ENCODE measurements at places on chromosomes 6 and 20.

GRCh38 chr20:39264506-39265172, 302.5 kb downstream of the DHX35 start:
- DNase-seq = peak; percentile 70

GRCh38 chr6:142942238-142942637, 2.7 kb downstream of the HIVEP2 start:
- DNase-seq = no peak

- DNase-seq = no peak
These were observed 23.6 kb downstream of the TBC1D7 start for GRCh38 chr6:13304580-13305260.

DNA sequence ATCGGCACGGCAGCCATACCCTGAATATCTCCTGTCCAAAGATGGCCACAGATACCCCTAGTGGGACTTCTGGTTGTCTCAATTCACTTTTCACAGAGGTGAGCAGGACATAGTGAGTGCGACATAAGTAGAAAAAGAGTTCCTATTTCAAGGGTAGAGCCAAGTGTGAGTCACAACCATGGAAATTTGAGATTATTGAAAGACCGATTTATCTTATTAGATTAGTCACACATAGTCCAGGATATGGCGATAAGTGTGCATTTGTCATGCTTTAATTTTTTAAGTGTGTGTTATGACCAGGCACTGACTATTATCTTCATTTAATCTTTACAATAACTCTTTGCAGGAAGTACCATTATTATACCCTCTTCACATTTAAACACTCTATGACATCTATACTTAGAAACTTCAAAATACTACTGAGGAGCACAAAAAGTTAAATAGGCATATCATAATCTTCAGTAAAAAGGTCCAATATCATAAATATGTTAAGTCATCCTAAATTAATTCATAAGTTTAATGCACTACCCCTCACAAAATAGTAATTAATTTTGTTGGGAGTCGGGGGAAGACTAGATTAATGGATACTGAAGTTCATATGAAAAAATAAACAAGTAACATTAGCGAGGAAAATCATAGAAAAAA, 13.4 kb upstream of the TNFAIP3 start:
- DNase-seq = no peak

DNA sequence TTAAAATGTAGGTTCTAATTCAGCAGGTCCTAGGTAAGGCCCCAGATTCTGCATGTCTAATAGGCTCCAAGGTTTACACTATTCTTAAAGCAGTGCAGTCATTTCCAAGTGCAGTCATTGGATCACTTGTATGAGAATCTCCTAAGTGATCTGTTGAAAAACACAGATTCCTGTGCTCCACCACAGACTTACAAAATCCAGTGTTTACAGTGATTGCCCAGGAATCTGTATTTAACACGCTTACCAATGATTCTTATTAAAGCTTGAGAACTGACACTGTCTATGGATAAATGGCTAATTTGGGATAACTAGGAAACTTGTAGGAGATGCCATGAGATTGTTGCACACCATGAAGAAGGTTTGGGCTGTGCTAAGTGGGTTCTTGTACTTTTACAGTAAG, 104.6 kb upstream of the PLEKHG1 start:
- DNase-seq = no peak

GRCh38 chr20:31691646-31692275, 30.9 kb downstream of the BCL2L1 start:
- DNase-seq = no peak

DNA sequence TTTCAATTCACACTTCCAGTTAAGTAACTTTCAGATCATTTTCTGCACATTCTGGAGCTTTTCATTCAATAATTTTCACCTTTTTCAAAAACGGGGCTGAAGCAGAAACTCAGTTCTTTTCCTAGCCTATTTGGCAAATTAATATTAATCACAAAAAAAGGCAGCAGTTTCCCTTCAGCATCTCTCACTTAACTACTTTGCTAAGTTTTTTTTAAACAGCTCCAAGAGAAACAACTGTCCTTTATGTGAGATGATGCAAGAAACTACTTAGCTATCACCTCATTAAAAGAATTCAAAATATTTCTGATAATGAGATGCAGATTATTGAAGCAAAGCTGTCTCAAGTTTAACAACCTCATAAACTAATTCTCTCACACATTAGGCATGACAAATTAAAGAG, 11.8 kb downstream of the CASS4 start:
- no peak for DNase-seq

GRCh38 chr6:132907231-132907630, 92.9 kb downstream of the RPS12 start:
- DNase-seq = no peak

GRCh38 chr6:15539722-15540270, 123.0 kb downstream of the DTNBP1 start:
- DNase-seq = no peak

GRCh38 chr20:1663917-1664316, 6.3 kb upstream of the SIRPG start:
- DNase-seq = no peak

DNA sequence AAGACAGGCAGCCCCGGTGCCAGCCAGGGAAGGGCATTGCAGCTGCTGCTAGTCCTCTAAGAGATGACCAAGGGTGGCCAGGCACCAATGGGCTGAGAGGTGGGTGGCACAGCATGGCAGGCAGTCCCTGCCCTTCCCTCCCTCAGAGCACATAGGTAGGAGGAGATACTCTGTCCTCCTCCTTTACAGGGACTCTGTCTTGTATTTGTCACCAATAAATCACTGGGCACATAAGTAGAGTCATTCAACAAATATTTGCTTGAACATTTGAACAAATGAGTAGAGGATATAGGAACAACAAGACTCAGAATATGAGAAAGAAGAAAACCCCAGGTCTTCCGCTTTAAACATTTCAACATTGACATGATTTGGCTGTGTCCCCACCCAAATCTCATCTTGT, 69.4 kb upstream of the CLDN20 start:
- DNase-seq = no peak

DNA sequence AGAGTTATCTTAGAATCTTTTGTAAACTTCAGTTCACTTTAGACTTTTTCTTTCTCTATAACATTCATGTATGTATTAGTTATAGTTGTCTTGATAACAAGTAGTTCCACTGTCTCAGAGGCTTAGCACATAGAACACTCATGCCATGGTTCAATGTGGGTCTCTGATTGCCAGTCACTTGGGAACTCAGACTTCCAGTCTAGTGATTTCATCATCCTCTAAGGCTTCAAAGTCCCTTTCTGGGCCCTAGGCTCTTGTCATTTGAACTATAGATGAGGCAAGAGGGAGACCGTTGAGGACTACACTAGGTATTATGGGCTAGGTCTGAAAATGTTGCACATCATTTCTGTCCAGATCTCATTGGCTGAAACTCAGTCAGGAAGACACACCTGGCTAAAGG, 8.4 kb upstream of the EEF1E1 start:
- no peak for DNase-seq

GRCh38 chr6:38185244-38185643, 365.7 kb downstream of the ZFAND3 start:
- DNase-seq = no peak

- DNase-seq = peak; percentile 55
These were observed 51.9 kb downstream of the GCLC start for GRCh38 chr6:53492860-53493634.

- no peak for DNase-seq
These were observed 8.9 kb downstream of the GLP1R start for GRCh38 chr6:39057251-39058155.

Data from muscle of arm (tissue), 14 donors.